ENCODE measurements at places on chromosomes 5 and 9.

GRCh38 chr5:74206579-74207550, 433.7 kb downstream of the ENC1 start:
- peak; percentile 85 for DNase-seq

GRCh38 chr5:174229514-174230370, 184.2 kb downstream of the NSG2 start:
- DNase-seq: no peak

- DNase-seq: no peak
Observed at GRCh38 chr9:123678878-123679329, 251.0 kb downstream of the DENND1A start.

DNA sequence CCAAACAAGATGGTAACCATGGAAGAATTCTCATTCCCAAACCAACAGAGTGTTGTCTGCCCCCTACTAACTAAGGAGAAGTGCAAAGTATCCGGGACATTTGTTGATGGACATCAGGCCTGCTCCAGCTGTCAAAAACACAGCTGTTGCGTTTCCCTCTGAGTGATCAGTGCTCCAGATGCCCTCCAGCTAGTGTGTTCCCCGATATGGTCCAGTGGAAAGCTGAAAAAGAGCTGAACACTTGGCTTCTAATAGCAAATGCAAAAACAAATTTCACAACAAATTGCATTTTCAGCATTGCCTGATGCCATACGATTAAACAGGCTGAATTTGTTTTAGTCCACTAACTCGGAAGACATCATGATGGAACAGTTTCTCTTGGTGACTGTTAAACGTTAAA, 1398.7 kb downstream of the PTPRD start:
- no peak for DNase-seq

DNA sequence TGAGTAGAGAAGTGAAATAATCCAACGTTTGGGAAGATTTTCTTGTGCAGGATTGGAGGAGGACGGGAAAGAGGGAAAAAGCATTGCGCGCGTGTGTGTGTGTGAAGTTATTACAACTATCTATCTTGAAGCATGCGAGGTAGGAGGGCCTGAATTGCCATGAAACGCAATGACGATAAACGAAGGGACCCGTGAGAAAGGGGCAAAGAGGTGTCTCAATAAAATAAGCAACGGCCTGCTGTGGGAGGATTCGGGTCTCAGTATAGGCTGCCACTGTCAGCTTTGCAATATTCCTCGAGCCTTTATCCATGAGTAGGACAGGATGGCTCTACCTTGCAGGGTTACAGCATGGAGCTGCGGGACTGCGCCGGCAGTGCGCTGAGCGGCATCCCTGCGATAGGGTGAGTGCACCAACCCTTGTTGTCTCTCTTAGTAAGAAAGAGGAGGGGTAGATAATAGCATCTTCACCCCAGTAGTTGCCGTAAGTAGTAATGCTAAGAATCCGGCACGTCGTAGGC, 631 bp upstream of the RCL1 start:
- no peak for DNase-seq
